ENCODE measurements at places on chromosomes 6 and 20. TPM values are rescaled to one million over a fixed set of nuclear protein-coding genes. Genes with fewer than 3 reads are reported as not detected.

The VWA7 gene
- total RNA-seq, result 3.3 TPM

- no peak overlapping the region for H3K27ac ChIP-seq
- DNase-seq, result no peak
- no peaks in the 10 kb centered on the region for H3K36me3 ChIP-seq
Observed at GRCh38 chr6:54074578-54075195, 36.6 kb upstream of the MLIP start.

- no peaks in the 10 kb centered on the region for H3K4me1 ChIP-seq
- no peak overlapping the region for H3K4me3 ChIP-seq
Observed at GRCh38 chr6:22349051-22349450, 52.2 kb upstream of the PRL start.

The METTL24 gene
- 0.45 TPM for total RNA-seq

The PACSIN1 gene
- not detected for total RNA-seq

DNA sequence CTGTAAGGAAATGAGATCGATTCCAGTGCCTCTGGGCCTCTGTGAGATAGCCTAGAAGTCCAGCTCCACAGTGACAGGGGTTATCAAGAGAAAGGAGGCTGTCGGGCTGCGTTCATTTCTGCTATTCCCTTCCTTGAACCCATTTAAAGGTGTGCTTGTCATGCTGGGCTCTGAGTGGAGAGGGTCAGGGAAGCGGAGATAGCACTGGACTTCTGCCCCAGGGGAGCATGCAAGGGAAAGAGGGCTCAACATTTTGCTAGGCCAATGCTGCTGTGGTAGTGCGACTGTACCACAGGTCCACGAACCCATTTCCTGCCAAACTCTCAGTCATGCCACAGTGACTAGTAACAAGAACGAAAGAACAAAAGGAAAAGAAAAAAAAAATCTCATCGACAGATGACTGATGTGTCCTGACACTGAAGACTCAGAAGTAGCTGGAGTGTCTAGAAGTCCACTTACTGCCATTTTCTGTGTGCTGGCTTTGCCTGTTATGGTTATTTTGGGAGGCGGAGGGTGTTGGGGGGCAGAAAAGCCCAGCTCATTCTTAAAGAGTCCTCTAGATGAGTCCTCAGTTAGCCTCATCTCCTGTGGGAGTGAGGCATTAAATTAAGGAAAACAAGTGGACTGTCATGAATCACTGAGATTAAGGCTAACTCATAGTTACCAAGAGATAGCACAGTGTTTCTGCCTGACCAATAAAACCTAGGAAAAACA, 8.1 kb downstream of the NEDD9 start:
- peak overlapping the region; percentile 34 for H3K27ac ChIP-seq
- H3K36me3 ChIP-seq, result no peaks in the 10 kb centered on the region
- peaks cover 57% of the 10 kb centered on the region for H3K4me1 ChIP-seq

- DNase-seq, result no peak
- no peaks in the 10 kb centered on the region for H3K4me1 ChIP-seq
- no peak overlapping the region for H3K27ac ChIP-seq
- H3K36me3 ChIP-seq, result no peaks in the 10 kb centered on the region
Observed at GRCh38 chr6:152471456-152472265, 165.5 kb downstream of the SYNE1 start.

- no peaks in the 10 kb centered on the region for H3K36me3 ChIP-seq
- H3K4me3 ChIP-seq, result no peak overlapping the region
- no peak for DNase-seq
- H3K4me1 ChIP-seq, result no peaks in the 10 kb centered on the region
- peaks cover 100% of the 10 kb centered on the region for H3K27me3 ChIP-seq
Observed at GRCh38 chr6:28775405-28776129, 148.2 kb downstream of the TRIM27 start.

DNA sequence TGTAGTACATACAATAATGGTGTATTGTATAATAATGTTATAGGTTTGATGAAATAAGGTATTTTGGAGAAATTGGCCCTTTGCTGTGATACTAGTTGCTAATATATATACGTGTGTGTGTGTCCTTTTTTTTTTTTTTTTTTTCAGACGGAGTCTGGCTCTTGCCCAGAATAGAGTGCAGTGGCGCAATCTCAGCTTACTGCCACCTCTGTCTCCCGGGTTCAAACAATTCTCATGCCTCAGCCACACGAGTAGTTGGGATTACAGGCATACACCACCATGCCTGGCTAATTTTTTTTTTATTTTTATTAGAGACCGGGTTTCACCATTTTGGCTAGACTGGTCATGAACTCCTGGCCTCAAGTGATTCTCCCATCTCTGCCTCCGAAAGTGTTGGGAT, 23.3 kb downstream of the SENP6 start:
- H3K27me3 ChIP-seq, result no peaks in the 10 kb centered on the region
- H3K27ac ChIP-seq, result no peak overlapping the region
- no peak for DNase-seq
- H3K4me1 ChIP-seq, result peaks cover 19% of the 10 kb centered on the region

GRCh38 chr6:39260953-39261352, 31.7 kb upstream of the KCNK5 start:
- no peaks in the 10 kb centered on the region for H3K36me3 ChIP-seq
- no peak overlapping the region for H3K27ac ChIP-seq
- no peak overlapping the region for H3K4me3 ChIP-seq
- no peak for DNase-seq
- H3K27me3 ChIP-seq, result peaks cover 30% of the 10 kb centered on the region

GRCh38 chr20:37505263-37506151, 15.5 kb upstream of the NNAT start:
- no peaks in the 10 kb centered on the region for H3K27me3 ChIP-seq
- no peak for DNase-seq
- no peaks in the 10 kb centered on the region for H3K4me1 ChIP-seq
- H3K4me3 ChIP-seq, result no peak overlapping the region
- H3K36me3 ChIP-seq, result peaks cover 6% of the 10 kb centered on the region

DNA sequence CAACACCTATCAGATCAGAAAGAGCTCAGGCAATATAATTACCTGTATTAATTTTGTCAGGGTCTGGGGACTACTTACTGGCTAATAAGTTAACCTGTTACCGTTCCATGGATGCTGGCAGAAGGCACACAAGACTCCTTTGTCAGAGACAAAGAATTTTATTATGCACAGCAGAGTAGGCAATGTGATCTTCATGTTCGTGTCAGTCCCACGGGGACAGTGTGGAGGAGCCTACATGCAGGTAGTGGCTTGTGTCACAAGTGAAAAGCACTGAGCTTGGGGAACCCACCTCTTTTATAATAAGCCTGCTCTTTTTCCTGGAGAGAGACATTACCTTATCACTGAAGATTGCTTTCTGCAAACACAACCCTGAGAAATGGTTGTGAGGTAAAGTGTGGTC, 96.9 kb downstream of the CD164 start:
- H3K27me3 ChIP-seq, result peaks cover 4% of the 10 kb centered on the region
- no peak overlapping the region for H3K27ac ChIP-seq
- H3K4me3 ChIP-seq, result no peak overlapping the region
- no peaks in the 10 kb centered on the region for H3K36me3 ChIP-seq
- DNase-seq, result no peak
- no peaks in the 10 kb centered on the region for H3K4me1 ChIP-seq

GRCh38 chr6:90222724-90223198, 73.9 kb downstream of the BACH2 start:
- H3K27me3 ChIP-seq, result no peaks in the 10 kb centered on the region
- peaks cover 26% of the 10 kb centered on the region for H3K4me1 ChIP-seq
- H3K4me3 ChIP-seq, result no peak overlapping the region
- no peak for DNase-seq
- H3K27ac ChIP-seq, result no peak overlapping the region

The OR2B6 gene
- total RNA-seq, result not detected

The FAM8A1 gene
- total RNA-seq, result 22.3 TPM

GRCh38 chr6:1424306-1424927, 35.0 kb downstream of the FOXF2 start:
- H3K4me3 ChIP-seq, result no peak overlapping the region
- DNase-seq, result no peak
- H3K27ac ChIP-seq, result no peak overlapping the region
- H3K27me3 ChIP-seq, result peaks cover 18% of the 10 kb centered on the region
- no peaks in the 10 kb centered on the region for H3K36me3 ChIP-seq
- no peaks in the 10 kb centered on the region for H3K4me1 ChIP-seq

GRCh38 chr20:56765172-56766073, 136.3 kb downstream of the TFAP2C start:
- DNase-seq, result no peak
- H3K4me1 ChIP-seq, result peaks cover 3% of the 10 kb centered on the region
- no peak overlapping the region for H3K4me3 ChIP-seq
- H3K36me3 ChIP-seq, result no peaks in the 10 kb centered on the region
- no peaks in the 10 kb centered on the region for H3K27me3 ChIP-seq

DNA sequence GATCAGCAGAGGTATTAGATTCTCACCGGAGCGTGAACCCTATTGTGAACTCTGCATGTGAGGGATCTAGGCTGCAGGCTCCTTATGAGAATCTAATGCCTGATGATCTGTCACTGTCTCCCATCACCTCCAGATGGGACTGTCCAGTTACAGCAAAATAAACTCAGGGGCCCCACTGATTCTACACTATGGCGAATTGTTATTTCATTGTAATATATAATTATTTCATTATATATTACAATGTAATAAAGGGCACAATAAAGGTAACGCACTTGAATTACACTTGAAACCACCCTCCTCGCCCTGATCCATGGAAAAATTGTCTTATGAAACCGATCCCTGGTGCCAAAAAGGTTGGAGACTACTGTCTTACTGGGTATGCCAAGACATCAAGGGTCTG, 18.6 kb downstream of the PRKN start:
- H3K4me3 ChIP-seq, result no peak overlapping the region
- H3K27ac ChIP-seq, result no peak overlapping the region
- H3K4me1 ChIP-seq, result peaks cover 4% of the 10 kb centered on the region
- no peak for DNase-seq
- no peaks in the 10 kb centered on the region for H3K36me3 ChIP-seq
- no peaks in the 10 kb centered on the region for H3K27me3 ChIP-seq

DNA sequence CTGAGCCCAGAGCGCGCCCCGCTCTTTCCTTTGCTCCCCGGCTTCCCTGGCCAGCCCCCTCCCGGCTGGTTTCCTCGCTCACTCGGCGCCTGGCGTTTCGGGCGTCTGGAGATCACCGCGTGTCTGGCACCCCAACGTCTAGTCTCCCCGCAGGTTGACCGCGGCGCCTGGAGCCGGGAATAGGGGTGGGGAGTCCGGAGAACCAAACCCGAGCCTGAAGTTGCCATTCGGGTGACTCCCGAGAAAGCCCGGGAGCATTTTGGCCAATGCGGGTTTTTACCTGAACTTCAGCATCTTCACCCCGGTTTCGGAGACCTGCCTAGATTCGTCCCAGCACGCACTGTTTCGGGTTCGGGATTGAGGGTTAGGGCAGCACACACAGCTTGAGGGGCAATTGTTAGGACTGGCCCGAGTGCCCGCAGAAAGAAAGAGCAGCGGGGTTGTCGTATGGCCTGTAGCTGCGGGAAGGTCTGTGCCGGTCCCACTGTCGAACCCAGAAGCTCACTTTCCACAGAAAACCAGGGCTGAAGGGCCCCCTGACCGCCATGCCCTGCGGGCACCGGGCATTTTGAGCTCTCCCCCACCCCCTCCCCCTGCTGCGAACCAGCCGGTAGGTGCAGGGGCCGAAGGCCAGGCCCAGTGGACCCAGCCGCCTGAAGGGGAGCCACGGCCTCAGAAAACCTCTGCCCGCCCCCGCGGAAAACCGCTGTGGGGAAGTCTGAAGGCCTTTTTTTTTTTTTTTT, 2.1 kb downstream of the FOXP4 start:
- peaks cover 2% of the 10 kb centered on the region for H3K27me3 ChIP-seq
- no peaks in the 10 kb centered on the region for H3K36me3 ChIP-seq
- H3K4me3 ChIP-seq, result peak overlapping the region; percentile 74
- no peak overlapping the region for H3K27ac ChIP-seq
- peaks cover 34% of the 10 kb centered on the region for H3K4me1 ChIP-seq

GRCh38 chr20:59299945-59300332, 472 bp upstream of the EDN3 start:
- peaks cover 16% of the 10 kb centered on the region for H3K4me1 ChIP-seq
- DNase-seq, result no peak
- peaks cover 68% of the 10 kb centered on the region for H3K27me3 ChIP-seq
- H3K4me3 ChIP-seq, result peak overlapping the region; percentile 44
- no peak overlapping the region for H3K27ac ChIP-seq
- no peaks in the 10 kb centered on the region for H3K36me3 ChIP-seq

DNA sequence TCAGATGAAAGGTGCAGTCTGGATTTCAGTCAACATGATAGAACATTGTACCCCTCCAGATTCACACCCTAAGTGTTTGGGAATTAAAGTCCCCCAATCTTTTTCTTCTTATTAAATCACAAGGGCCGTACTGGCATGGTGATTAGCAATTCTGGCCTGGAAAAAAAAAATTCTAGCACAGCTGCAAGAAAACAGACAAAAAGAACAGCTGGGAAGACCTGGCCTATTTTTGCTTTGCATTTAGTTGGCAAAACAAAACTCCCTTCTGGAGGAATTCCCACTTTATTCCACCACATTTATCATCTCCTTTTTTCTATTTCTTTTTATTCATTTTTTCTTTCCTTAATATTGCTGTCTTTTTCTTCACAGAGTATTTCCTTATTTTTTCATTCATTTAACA, 39.8 kb upstream of the AKAP12 start:
- H3K4me1 ChIP-seq, result peaks cover 10% of the 10 kb centered on the region
- no peak overlapping the region for H3K27ac ChIP-seq
- H3K27me3 ChIP-seq, result no peaks in the 10 kb centered on the region
- DNase-seq, result no peak
- H3K4me3 ChIP-seq, result no peak overlapping the region

GRCh38 chr6:11493974-11494373, 43.6 kb upstream of the TMEM170B start:
- H3K4me3 ChIP-seq, result no peak overlapping the region
- H3K36me3 ChIP-seq, result no peaks in the 10 kb centered on the region
- no peak overlapping the region for H3K27ac ChIP-seq
- H3K27me3 ChIP-seq, result no peaks in the 10 kb centered on the region
- H3K4me1 ChIP-seq, result peaks cover 11% of the 10 kb centered on the region
- no peak for DNase-seq

DNA sequence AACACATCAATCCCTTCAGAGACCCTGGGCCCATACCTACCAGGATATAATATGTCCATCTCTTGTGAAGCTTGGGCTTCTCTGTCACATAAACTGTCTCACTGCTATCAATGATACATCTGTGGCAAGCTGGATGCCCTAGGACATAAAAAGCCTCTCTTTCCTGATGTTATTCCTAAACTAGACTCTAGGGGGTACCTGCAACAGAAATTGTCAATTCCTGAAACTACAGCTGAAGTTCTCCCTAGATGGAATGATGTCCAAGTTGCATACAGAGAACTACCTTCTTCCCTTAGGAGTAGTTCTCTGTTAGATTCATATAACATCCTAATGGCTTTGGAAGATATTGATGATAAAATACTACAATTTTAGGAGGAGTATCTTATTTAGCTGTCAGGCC, 35.8 kb downstream of the TBX18 start:
- no peak overlapping the region for H3K4me3 ChIP-seq
- H3K4me1 ChIP-seq, result no peaks in the 10 kb centered on the region
- DNase-seq, result no peak
- no peaks in the 10 kb centered on the region for H3K27me3 ChIP-seq
- no peak overlapping the region for H3K27ac ChIP-seq

Data from suprapubic skin (tissue), 4 donors.